ENCODE measurements at places on chromosomes 5 and 9.

DNA sequence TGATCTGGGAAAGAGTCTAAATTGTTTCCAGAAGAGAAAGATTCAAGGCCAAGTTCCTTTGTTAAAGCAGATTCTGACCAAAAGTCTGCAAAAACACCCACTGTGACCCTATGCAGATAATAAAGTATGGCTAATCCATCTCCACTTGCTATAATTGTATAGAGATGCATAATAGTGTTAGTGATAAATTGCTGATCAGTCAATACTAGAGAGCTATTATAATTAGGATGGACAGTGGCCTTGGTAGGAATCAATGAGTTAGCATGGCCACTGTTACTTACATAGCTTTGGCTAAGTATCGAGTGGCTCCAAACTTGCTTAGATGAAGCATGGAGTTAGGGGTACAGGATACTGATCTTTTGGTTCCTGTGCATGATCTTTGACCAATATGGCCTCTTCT lies 683.4 kb upstream of the MEF2C start:
- no peak for DNase-seq

DNA sequence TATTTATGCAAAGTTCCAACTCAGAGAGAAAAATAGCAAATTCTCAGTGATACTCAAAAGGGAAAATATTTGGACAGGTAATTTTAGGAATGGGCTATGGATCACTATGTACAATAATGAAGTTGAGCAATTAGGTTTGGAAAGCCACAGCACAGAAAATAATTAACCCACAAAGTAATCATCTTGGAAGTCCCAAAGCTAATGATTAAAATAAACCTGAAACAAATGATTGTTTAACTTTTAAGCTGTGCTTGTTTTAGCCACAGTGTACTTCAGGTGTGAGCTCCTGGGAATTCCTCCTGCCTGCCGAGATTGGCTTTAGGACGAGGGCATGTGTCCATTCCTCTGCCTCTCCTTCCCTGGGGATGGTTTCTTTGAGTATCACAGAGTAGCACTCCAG lies 403.9 kb downstream of the ZSWIM6 start:
- no peak for DNase-seq

GRCh38 chr9:98193336-98193944 lies 1.0 kb upstream of the CORO2A start:
- DNase-seq: no peak

GRCh38 chr5:78116167-78116566 lies 178.3 kb downstream of the AP3B1 start:
- no peak for DNase-seq

DNA sequence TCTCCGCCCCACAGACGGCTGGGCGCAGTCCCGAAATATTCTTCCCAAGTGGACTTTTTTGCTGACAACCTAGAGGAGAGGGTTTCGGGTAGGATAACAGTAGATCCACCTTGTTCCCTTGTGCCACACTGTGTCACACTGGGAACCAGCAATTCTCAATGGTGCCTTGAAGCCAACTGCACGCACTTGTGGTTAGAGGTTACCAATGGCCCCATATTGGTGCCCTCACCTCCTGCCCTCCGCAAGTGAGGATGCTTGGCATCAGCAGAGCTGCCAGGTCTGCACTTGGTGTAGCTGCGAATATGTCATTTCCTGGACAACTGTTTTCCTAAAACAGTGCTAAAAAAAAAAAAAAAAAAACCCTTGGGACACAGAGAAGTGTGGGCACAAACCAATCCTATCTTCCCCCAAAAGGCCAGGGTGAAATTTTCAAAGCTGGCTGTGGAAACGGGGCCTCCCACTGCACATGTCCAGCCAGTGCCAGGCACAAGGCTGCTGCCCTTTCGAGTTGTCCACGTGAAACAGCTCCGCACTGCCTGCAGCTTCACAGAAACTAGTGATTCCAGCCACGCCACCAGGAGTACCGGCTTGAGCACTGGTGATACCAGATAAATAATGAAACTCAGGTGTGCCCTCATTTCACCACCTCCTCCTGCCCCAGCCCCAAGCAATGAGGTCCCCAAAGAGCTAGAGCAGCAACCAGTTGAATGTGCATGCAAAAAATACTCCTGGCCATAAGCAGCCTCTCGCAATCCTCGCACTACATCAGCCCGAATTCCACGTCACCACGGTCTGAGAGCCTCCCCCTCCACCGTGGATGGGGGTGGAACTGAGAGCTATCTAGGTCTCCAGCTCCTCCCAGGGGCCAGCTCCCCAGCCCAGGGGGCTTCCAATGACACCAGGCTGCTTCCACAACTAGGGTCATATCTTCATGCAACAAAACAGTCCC lies 51.2 kb downstream of the USP20 start:
- no peak for DNase-seq

DNA sequence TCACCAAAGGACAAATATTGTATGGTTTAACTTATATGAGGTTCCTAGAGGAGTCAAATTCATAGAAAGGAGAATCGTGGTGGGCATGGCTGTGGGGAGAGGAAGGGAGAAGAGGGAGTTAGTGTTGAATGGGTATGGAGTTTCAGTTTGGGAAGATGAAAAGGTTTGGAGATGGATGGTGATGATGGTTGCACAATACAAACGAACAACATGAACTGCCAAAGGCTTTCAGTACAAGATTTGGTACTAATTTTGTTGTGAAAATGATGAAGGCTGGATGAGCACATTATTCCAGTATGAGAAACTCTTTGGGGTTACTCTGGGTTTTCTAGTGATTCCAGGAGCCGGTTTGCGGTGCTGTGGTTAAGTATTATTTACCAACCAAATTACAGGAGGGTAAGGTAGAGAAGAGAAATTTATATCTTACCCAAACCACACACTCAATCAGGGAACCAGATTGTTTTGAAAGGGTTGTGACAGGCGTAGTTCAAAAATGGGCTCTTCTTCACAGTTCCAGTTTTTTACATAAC lies 112.0 kb upstream of the TBC1D2 start:
- DNase-seq: no peak

- no peak for DNase-seq
These were observed 204.5 kb downstream of the HSPA4 start for GRCh38 chr5:133256276-133256675.

GRCh38 chr5:154829589-154830218 lies 20.7 kb downstream of the FAXDC2 start:
- peak; percentile 20 for DNase-seq

DNA sequence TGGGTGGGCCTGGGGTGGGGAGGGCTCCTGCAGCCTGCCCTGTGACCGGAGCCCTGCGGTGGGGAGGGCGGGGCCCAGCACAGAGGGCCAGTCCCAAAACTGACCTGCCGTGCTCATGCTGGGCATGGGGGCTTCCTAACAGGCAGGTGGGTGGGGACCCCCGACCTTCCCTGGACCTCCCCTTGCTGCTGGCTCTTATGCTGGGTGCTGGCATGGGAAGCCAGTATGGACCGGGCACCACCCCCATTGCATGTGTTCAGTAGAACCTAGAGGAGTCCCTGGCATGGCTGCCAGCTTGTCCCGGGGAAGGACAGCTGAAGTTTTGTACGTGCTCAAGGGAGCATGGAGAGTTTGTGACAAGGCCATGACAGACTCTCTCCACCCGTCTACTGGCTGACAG lies 37.1 kb downstream of the WNK2 start:
- no peak for DNase-seq

DNA sequence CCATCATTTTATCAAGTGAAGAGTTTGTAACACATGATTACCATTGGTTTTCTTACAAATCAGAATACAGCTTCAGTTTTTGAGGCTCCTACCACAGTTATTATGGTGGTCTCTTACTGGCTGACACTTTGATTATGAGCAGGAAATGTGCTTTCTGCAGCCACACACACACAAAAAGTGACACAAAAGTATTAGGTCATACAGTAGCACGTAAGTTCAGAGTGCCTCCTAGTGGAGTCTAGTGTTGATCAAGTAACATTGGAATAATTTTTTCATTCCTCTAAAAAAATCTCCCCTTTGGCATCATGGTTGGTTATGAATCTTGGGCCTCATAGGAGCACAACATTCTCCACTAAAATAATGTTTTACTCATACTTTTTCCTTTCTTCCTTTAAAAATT lies 37.6 kb downstream of the PAM start:
- DNase-seq: peak; percentile 18

DNA sequence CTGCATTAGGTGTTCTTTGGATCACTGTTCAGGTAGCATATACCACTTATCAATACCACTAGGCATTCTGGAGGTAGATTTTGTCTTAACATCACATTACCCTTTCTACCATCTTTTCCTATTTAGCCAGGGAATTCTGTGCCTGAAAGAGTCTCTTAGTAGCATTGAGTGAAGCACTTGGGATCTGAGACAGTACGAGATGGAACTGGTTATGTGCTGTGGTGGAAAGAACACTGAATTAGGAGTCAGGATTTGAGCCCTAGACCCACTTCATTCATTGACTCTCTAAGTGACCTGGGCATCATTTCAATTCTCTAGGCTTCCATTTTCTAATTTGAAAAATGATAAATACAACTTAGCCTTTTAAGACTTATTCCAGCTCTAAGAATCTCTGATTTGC lies 291.1 kb downstream of the DMAC1 start:
- DNase-seq: no peak

- no peak for DNase-seq
These were observed 264.5 kb upstream of the ELAVL2 start for GRCh38 chr9:24090566-24090965.

DNA sequence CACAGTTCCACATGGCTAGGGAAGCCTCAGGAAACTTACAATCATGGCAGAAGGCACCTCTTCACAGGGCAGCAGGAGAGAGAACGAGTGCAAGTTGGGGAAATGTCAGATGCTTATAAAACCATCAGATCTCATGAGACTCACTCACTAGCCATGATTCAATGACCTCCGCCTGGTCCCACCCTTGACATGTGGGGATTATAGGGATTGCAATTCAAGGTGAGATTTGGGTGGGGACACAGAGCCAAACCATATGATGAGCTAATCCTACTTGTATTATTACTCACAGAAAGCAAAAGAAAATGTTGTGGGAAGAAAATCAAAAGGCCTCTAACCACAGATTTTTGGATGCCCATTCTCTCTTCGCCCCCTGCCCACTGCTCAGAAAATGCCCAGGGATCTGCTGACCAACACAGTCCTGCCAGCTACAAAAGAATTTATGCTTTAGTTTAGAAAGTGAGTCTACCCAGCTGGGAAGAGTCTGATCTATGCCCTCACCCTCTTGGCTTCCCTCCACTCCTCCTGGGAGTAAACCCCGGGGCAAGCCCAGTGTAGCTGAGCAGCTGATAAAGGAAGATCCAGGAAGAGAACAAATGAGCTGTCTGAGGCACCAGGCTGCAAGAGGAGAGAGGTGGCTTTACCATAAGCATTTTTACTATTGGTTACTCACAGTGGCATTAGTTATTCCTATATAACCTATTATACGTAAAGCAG lies 53.1 kb downstream of the RNF130 start:
- no peak for DNase-seq

DNA sequence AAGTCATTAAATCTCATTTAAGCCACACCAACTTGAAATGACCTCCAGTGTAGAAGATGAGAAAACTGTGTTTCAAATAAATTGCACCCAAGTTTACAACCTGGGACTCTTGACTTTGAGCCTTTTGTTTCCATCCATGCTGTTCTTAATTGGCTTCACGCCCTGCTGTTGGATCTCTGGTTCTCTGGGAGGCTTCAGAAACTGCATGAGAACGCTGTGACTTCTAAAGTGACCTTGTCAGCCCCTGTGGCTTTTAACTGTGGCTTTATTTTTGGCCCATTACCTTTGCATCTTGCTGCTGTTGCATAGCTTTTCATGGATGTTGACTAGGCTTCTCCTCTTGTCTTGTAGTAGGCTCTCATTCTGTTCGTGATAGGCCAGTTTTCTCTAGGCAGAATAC lies 29.3 kb downstream of the TNFAIP8 start:
- DNase-seq: no peak

DNA sequence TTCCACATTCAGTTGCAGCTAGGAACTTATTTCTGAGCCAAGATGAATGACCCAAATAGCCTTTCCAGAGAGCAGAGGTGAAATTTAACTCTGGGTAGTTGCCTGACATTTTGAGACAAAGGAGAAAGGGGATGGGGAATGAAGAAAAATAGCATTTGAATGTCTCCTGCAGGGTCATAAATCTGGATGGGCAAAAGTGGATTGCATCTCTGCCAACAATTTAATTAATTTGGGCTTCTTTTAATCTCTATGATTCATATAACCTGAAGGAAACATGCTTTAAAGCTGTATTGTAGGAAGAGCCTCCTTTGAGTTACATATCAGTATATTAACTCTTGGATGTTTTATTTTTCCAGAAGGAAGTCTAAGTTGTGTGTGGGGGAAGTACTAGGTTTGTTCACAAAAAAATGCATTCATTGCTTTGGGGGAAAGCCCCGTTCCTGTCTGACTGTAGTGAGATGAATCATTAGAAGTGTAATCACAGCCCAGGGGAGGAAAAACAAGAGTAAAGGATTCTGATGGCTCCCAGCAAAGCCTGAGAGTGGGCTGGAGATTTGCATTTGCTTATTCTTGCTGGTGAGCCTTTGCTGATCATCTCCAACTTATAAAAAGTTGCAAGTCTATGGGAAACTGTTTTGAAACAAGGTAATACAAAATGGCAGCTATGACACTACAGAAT lies 133.0 kb upstream of the IQGAP2 start:
- DNase-seq: no peak

DNA sequence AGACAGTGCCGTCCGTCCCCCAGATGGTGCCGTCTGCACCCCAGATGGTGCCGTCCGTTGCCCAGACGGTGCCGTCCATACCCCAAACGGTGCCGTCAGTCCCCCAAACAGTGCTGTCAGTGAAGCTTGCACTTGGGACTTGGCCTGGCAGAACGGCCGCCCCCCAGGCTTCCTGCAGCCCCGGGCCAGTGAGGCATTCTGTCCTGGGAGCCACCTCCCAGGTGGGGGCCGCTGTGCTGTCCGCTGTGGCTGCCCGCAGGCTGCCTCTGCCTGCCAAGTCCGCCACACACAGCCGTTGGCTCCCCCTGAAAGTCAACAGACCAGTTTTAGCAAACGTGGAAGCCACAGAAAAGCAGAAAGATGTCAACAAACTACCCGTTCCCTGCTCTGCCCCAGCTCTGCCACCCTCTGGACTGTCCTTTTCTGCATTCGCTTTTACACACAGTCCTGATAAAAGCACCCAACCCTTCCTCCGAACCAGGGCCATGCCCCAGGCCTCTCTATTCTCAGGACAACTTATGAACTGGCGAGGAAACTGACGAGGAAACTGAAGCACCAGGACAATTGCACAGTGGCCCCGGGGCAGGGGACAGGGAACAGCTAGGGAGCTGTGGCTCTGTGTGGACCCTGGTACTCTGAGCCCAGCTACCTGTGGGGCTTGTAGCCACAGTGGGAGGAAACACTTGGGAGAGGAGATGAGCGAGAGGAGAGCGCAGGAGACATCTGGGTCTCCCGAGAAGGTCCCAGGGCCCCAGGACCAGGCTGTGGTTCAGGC lies 39.6 kb upstream of the RXRA start:
- DNase-seq: no peak

- no peak for DNase-seq
These were observed 47.3 kb upstream of the ACTBL2 start for GRCh38 chr5:57529864-57530263.

DNA sequence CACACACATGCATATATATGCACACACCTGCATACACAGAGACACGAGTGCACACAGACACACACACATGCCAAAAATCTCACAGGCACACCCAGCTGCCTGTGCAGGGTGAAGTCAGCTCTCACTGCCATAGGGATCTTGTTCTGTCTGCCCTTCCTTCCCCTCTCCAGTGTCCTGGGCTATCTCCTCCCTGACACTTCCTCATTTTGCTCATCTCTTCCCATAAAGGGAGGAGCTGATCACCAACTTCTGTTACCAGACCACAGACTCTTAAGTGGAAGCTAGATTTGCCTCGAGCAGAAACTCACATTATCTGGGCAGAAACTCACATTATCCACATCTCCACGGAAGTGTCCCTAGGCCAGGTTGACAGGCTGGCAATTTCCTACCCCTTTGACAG lies 28.7 kb downstream of the LCP2 start:
- no peak for DNase-seq
